ENCODE measurements at places on chromosomes 1 and 21.

DNA sequence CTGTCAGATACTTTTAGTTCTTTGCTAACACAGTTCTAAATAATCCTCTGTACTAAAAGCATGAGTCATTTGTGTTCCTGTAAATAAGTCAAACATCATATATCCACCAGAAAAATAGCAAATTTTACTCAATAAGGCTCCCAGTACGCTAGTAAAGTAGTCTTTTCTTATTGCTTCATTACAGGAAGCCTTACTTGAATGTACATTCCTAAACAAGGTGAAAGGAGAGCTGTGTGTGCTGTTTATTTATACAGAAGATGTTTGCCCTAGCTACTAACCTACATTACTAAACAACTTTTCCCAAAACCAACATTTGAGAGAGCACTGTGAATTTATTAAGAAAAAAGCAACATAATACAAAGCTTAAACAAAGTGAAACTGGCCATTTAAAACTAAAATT, 52.0 kb downstream of the ZNHIT6 start:
- DNase-seq = no peak

DNA sequence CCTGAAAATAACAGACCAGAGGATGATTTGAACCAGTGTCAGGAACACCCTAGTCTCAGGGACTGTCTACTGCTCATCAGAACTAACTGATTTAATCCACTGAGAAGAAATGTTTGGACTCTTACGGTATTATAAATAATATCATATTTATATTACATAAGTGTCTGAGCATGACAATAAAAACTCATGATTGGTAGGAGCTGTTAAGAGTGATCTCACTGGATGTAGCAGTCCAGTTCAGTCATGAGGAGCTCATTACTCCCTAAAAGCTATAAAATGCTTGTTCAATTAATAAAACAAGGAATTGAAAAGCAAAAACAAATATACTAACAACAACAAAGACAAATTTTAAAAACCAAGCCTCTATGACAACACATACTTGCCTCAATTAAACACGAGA, 68.8 kb upstream of the BCL9 start:
- DNase-seq = no peak

- DNase-seq = no peak
Measured at GRCh38 chr1:223123011-223123610, 19.9 kb downstream of the TLR5 start.

- DNase-seq = peak; percentile 62
Measured at GRCh38 chr1:230642263-230642959, at the start of gene COG2. Gene COG2, plus strand, starts transcription at chr1:230642481. Its CDS starts 126 bp downstream, at chr1:230642607.

DNA sequence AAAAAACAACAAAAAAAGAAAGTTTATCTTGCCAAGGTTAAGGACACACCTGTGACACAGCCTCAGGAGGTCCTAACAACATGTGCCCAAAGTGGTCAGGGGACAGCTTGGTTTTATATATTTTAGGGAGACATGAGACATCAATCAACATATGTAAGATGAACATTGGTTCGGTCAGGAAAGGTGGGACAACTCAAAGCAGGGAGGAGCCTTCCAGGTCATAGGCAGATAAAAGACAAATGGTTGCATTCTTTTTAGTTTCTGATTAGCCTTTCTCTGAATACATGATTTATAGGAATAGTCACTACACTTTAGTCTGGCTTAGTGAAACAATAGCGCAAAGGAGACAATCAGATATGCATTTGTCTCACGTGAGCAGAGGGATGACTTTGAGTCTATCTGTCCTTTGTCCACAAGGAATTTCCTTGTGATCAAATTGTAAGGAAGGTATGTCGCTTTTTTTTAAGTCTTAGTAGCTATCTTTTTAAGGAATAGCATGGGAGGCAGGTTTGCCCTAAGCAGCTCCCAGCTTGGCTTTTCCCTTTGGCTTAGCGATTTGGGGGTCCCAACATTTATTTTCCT, 23.3 kb upstream of the OVAAL start:
- DNase-seq = no peak

- DNase-seq = no peak
Measured at GRCh38 chr1:106651028-106651762, 405.3 kb upstream of the PRMT6 start.

DNA sequence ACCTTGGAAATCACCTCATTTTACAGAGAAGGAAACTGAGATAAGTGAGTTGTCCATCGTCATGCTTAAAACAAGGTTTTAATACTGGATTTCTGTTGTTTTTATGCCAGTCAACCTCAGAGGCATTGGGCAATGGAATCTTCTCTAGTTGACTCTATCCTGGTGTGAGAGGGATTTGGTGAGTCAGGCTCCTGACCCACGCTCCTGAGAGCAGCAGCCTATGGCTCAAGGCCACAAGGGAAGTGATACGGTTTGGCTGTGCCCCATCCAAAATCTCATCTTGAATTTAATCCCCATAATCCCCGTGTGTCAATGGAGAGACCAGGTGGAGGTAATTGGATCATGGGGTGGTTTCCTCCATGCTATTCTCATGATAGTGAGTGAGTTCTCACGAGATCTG, 90.1 kb downstream of the TLR5 start:
- DNase-seq = no peak

DNA sequence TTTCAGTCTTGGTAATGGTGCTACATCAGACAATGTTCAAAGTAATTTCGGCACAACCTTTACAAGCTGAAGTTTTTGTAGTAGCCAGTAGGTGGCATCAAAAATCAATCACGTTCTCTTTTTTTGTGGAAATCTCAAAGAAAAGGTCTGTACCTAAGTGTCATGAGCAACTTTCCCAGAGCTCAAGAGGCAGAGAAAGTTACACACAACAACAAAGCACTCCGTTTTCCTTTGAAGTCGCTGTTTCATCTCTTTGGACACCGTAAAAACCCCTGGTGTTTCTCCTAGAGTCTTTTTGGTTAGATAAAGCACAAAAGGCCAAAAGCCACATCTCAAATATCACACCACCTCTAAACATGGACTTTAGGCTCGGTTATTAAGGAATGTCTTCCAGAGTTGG, 131.6 kb downstream of the LHX8 start:
- peak; percentile 17 for DNase-seq

DNA sequence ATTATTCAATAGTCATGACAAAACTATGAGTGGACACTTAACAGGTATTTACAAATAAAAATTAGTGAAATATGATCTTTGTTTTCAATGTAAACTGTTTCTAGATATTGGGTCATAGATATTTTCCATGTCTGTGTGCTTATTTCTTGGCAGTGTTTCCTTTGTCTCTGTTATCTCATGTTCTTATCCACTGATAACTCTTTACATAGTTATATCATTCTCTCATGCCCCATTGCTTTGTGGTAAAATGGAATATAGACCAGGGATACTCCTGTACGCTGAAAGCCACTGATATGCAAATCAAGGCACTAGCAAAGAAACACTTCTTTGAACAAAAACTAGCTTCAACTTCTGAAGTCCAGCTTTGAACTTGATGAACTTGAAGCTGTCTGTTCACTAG, 113.1 kb downstream of the ITSN1 start:
- DNase-seq = no peak

GRCh38 chr21:26751305-26751704, 93.9 kb downstream of the ADAMTS1 start:
- no peak for DNase-seq

DNA sequence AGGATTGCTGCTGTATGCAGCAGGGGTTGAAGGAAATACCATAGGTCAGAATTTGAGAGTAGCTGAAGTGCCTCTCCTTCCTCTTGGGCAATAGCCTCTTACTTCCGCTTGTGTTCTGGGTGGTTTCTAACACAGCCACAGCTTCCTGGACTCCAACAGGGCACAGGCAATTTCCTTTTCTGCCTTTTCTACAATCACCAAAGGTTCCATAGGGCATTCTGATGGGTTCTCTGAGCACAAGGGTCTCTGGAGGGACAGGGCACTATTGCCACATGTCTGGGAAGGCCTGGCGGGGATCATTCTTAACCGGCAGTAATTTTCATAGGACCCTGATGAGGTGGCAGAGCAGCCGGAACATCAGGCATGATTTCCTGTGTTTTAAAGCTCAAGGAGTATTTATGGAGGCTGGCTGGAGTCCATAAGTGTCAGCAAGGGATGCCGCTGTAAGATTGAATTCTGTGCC, 5.5 kb upstream of the AGTRAP start:
- no peak for DNase-seq

DNA sequence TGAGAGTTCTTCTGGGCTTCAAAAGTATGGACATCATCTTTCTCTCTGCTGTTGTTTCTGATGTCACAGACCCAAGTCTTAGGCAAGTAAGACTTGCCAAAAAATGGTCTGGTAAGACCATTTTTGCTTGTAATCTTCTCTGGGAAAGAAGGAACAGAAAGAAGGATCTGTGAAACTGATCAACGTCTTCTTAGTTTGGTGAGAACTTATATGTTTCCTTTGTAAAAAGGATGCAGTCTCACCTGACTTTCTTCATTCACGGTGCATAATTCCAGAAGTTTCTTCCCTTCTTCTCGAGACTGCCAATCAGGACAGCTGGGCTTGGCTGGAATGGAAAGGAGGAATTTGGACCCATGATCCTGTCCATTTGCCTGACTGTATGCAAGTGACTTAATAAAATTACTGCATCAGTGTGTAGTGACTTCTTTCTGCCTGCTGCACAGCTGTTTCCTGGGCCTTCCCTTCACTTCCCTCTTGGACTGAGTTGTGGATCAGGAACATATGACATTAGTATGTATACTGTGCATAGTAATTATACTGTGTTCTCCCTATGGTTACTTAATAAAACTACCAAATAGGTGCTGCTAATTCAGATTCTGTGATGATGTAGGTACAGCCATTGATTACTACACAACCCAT, 7.6 kb upstream of the DENND1B start:
- DNase-seq = no peak

DNA sequence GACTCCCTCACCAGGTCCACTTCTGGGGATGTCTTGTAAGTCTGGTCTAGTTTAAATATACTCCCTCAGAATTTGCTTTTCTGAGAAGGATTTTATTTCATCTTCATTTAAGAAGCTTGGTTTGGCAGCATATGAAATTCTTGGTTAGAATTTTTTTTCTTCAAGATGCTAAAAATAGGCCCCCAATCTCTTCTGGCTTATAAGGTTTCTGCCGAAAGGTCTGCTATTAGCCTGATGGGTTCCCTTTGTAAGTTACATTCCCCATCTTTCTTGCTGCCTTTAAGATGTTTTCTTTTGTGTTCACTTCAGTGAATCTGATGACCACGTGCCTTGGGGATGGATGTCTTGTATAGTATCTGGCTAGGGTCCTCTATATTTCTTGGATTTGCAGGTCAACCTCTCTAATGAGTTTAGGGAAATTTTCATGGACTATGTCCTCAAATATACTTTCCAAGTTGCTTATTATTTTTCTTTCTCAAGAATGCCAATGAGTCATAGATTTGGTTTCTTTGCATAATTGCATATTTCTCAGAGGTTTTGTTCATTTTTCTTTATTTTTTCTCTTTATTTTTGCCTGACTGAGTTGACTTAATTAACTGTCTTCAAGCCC, 19.4 kb downstream of the TCP10L start:
- DNase-seq = no peak

DNA sequence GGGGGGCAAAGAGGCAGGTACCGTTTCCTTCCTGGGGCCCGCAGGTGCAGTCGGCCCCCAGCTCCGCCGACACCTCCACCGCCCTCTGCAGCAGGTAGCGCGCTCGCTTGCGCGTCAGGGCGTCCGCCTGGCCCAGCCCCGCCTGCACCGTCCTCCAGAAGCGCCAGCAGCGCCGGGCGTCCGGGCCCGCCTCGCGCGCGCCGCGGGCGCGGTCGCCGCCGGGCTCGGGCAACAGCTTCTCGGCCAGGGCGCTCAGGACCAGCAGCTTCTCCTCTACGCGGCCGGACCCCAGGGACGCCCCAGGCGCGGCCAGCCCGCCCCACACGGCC, 863 bp downstream of the TARBP1 start:
- DNase-seq = peak; percentile 27

- DNase-seq = no peak
Measured at GRCh38 chr1:48939042-48939441, 162.4 kb upstream of the BEND5 start.

- DNase-seq = no peak
Measured at GRCh38 chr1:78079580-78079979, 33.8 kb downstream of the GIPC2 start.

- no peak for DNase-seq
Measured at GRCh38 chr1:240014051-240014450, 77.6 kb upstream of the FMN2 start.

DNA sequence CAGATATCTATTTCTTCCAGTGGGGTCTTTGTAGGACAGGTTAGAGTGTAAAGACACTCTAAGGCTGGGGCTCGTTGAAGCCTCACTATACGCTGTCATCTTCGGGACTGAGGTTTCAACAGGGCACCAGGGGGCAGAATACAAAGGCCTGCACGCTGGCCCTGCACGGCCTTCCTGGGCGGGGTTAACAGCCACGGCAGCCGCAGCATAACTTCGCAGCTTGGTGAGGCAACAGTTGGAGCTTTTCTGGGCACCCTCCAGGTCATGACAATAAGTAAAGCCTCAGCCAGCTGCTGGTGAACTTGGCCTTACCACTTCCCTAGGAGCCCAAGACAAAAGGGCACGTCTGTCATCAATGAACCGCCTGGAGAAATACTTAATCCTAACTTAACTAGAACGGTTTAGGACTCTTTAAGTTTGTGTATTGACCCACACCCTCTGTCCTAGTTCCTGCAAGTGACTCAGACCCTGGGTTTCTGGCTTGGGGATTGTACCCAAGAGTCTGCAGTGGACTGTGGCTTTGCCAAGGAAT, 2.3 kb upstream of the RUNX1 start:
- no peak for DNase-seq

GRCh38 chr1:116909512-116910378, at the start of gene PTGFRN:
Gene PTGFRN, plus strand, starts transcription at chr1:116909916. Its CDS starts 288 bp downstream, at chr1:116910204.
- DNase-seq = no peak

DNA sequence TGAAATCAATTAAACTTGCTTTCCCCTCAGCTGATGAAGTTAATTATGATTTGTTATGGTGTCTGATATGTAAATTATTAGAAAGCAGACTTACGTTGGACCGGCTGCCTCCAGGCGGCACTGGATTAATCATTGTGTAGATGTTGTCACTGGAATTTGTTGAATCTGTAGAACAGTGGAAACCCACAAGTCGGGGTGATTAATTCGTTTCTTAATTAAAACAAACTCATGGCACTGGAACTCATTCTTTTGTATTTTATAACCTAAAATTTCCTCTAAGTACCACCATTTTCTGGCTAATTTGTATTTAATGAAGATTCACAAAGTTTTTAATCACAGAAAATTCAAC, 39.0 kb downstream of the MRPL37 start:
- no peak for DNase-seq

GRCh38 chr1:73899311-73899710, 298.7 kb downstream of the LRRIQ3 start:
- DNase-seq = no peak

GRCh38 chr1:193311226-193311948, 125.0 kb upstream of the B3GALT2 start:
- peak; percentile 47 for DNase-seq

DNA sequence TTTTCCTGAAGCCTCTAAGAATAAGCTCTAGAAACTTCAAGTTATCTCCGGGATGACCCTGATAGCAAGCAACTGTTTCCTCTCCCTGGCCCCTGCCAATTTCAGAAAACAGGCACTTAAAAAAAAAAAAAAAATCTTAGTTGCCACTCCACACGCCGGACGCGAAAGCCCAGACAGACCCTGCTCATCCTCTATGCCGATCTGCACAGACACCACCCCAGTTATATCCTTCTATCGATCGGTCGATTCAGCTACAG, 1.7 kb downstream of the ANP32E start:
- no peak for DNase-seq

GRCh38 chr1:76274302-76274701, 199.8 kb downstream of the ST6GALNAC3 start:
- no peak for DNase-seq

- DNase-seq = no peak
Measured at GRCh38 chr1:54754045-54754444, 10.3 kb downstream of the PARS2 start.

- DNase-seq = no peak
Measured at GRCh38 chr1:20250340-20250989, 40.2 kb upstream of the VWA5B1 start.

- DNase-seq = no peak
Measured at GRCh38 chr1:243642936-243643335, 207.1 kb downstream of the AKT3 start.

All from NCI-H2081 treated with DMSO at 0.1 percent for 48 hours (cell line).